ENCODE measurements at places on chromosomes 3 and 15. TPM values are rescaled to one million over a fixed set of nuclear protein-coding genes. Genes with fewer than 3 reads are reported as not detected.

TMEM45A gene
- 0.11 TPM for total RNA-seq

RNU5B-1 gene
- 18.9 TPM for total RNA-seq

DLL4 gene
- not detected for total RNA-seq

WDR76 gene
- 12.4 TPM for total RNA-seq

KBTBD8 gene
- 14.6 TPM for total RNA-seq

CLDN16 gene
- total RNA-seq: not detected

PCNP gene
- 166 TPM for total RNA-seq

CYP11A1 gene
- 0.58 TPM for total RNA-seq

NPTN gene
- 42.6 TPM for total RNA-seq

- H3K27me3 ChIP-seq: no peaks in the 10 kb centered on the region
- no peak for DNase-seq
- H3K4me3 ChIP-seq: no peak overlapping the region
- no peaks in the 10 kb centered on the region for H3K36me3 ChIP-seq
- no peak overlapping the region for H3K27ac ChIP-seq
These were observed 29.2 kb downstream of the SLC6A11 start for GRCh38 chr3:10845001-10845761.

- H3K4me1 ChIP-seq: no peaks in the 10 kb centered on the region
- H3K27ac ChIP-seq: no peak overlapping the region
- DNase-seq: no peak
- H3K27me3 ChIP-seq: no peaks in the 10 kb centered on the region
- no peaks in the 10 kb centered on the region for H3K36me3 ChIP-seq
- no peak overlapping the region for H3K4me3 ChIP-seq
These were observed 124.0 kb upstream of the PLXNA1 start for GRCh38 chr3:126858887-126859286.

DNA sequence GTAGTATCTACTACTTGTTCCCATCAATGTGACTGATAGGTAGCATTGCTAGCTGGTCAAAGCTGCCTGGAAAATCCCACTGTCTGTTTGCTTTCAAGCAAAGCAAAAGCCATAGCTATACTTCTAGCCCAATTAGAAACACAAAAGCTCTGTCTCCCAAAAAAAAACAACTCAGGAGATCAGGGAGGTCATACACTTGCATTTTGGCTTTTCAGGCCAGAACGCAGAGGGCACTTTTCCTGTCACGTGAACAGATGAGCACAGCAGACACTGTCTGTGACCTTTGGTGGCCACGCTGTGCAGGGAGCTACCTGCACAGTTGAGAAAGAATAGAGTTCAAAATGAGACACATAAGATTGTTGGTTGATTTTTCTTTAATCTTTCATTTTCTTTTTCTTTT lies 441.7 kb upstream of the PDZRN3 start:
- no peaks in the 10 kb centered on the region for H3K27me3 ChIP-seq
- no peaks in the 10 kb centered on the region for H3K36me3 ChIP-seq
- H3K27ac ChIP-seq: no peak overlapping the region
- H3K4me3 ChIP-seq: no peak overlapping the region

DNA sequence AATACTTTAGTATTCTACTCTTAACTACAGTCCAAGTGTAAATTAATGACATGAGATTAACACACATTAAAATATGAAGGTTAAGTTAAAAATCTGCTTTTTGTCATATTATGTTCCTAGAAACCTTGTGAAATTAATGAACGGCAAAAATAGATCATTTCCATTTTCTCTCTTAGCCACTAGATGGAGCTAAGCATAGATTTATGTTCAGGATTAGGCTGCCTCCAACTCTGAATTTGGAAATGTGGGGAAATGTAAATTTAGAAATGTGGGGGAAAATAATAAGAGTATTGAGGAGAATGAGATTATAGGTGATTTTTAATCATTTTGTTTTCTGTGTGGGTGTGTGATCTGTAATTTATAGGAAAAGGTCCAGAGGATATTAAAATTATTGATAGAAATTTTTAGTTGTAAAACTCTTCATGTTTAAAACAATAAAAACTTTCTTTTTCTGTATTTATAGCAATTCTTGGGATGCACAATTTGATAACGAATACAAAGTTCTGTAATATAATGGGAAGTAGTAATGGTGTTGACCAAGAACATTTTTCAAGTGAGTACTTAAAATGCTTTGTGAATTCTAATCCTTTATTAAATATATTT lies 59.2 kb downstream of the TMOD3 start:
- DNase-seq: no peak
- no peak overlapping the region for H3K4me3 ChIP-seq
- H3K36me3 ChIP-seq: peaks cover 12% of the 10 kb centered on the region
- H3K4me1 ChIP-seq: no peaks in the 10 kb centered on the region

DNA sequence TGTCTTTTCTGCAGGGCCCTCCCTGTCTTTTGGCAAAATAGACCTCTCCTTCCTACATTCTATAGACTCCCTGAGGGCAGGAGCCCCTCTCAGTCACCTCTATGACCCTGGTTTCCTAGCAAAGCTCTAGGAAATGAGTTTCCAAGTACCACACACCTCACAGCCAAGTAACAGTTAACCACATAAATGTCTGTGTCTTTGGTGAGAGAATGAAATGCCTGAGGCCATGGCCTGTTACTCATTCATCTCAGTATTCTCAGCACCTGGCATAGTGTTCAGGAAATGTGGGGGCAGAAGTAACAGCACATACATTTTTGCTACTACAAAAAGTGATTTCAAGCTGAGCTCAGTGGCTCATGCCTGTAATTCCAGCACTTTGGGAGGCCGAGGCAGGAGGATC lies 21.0 kb downstream of the RFT1 start:
- DNase-seq: no peak
- H3K27me3 ChIP-seq: no peaks in the 10 kb centered on the region
- no peaks in the 10 kb centered on the region for H3K4me1 ChIP-seq
- peak overlapping the region; percentile 14 for H3K27ac ChIP-seq
- peaks cover 8% of the 10 kb centered on the region for H3K36me3 ChIP-seq

GRCh38 chr15:99408236-99409096 lies 157.2 kb downstream of the LRRC28 start:
- H3K4me3 ChIP-seq: no peak overlapping the region
- H3K27ac ChIP-seq: no peak overlapping the region
- no peaks in the 10 kb centered on the region for H3K27me3 ChIP-seq
- DNase-seq: no peak
- H3K36me3 ChIP-seq: no peaks in the 10 kb centered on the region
- H3K4me1 ChIP-seq: peaks cover 17% of the 10 kb centered on the region

DNA sequence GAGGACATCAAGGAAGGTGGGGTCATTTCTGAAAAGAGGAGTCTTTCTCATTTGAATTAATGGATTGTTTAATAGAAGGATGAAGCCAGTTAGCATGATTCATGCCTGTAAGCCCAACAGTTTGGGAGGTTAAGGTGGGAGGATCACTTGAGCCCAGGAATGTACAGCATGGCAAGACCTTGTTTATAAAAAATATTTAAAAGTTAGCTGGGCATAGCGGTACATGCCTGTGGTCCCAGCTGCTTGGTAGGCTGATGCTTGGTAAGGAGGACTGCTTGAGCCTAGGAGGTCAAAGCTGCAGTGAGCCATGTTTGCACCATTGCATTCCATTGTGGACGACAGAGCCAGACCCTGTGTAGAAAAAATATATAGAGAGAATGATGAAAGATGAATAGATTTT lies 165.5 kb downstream of the ALCAM start:
- DNase-seq: no peak
- no peak overlapping the region for H3K27ac ChIP-seq
- H3K4me1 ChIP-seq: no peaks in the 10 kb centered on the region
- H3K36me3 ChIP-seq: no peaks in the 10 kb centered on the region
- H3K4me3 ChIP-seq: no peak overlapping the region

DNA sequence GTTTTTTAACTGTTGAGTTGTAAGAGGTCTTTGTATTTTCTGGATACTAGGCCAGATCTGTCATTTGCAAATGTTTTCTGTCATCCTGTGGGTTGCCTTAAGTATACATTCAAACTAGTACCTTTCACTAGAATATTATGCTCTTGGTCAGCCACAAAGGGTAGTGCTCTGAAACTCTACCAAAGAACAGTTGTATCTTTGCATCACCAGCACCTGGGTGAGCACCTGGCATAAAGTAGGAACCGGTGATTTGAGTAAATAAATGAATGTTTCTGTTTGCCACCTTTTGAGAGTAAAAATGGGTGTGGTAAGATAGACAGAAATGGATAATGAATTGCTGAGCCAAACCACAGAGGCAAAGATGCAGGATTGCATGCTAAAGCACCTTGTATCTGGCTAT lies 98.7 kb downstream of the SLCO3A1 start:
- H3K27ac ChIP-seq: no peak overlapping the region
- H3K27me3 ChIP-seq: no peaks in the 10 kb centered on the region
- no peak for DNase-seq
- H3K36me3 ChIP-seq: no peaks in the 10 kb centered on the region
- peaks cover 16% of the 10 kb centered on the region for H3K4me1 ChIP-seq
- H3K4me3 ChIP-seq: no peak overlapping the region

DNA sequence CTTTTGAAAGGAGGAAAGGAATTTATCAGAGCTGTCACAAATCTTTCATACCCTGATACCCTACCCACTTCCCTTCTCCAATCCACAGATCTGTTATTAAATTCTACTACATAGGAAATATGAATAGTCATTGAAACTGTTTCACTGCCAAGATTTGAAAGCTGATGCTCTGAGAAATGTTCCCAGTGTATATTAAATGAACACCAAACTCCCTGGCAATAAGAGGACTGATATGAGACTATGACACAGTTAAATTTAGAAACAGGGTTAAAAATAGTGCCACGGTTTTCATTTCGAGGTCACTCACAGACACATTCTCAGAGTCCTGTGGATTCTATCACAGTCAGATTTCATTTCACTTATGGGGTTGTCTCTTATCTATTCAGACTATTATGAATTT lies 27.2 kb upstream of the GBE1 start:
- no peaks in the 10 kb centered on the region for H3K27me3 ChIP-seq
- no peak overlapping the region for H3K27ac ChIP-seq
- DNase-seq: no peak
- H3K36me3 ChIP-seq: no peaks in the 10 kb centered on the region
- H3K4me1 ChIP-seq: no peaks in the 10 kb centered on the region

GRCh38 chr3:61570813-61571212 lies 9.4 kb downstream of the PTPRG start:
- H3K4me3 ChIP-seq: no peak overlapping the region
- no peaks in the 10 kb centered on the region for H3K27me3 ChIP-seq
- no peaks in the 10 kb centered on the region for H3K4me1 ChIP-seq
- no peak for DNase-seq

DNA sequence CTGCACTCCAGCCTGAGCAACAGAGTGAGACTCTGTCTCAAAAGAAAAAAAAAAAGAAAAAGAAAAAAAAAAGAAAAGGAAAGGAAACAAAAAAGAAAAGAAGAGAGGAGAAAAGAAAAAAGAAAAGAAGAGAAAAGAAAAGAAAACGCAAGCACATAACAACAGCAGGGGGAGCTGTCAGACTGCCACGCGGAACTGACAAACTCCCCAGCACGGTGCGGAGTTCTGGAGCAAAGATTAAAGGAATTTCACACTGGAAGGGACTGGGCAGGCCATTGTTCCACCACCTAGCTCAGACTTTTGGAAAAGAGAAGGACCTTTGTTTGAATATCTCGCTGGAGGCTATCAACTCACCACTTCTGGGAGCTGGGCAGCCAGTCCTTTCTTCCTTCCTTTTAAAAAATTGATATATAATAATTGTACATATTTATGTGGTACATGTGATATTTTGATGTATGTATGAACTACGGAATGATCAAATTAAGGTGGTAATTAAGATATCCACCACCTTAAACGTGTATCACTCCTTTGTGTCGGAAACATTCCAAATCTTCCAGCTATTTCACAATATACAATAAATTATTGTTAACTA lies 40.5 kb downstream of the DPPA2 start:
- H3K4me3 ChIP-seq: no peak overlapping the region
- H3K27ac ChIP-seq: no peak overlapping the region
- no peak for DNase-seq
- H3K36me3 ChIP-seq: no peaks in the 10 kb centered on the region
- H3K4me1 ChIP-seq: no peaks in the 10 kb centered on the region

- no peaks in the 10 kb centered on the region for H3K4me1 ChIP-seq
- H3K4me3 ChIP-seq: no peak overlapping the region
- H3K36me3 ChIP-seq: no peaks in the 10 kb centered on the region
- no peak for DNase-seq
- no peak overlapping the region for H3K27ac ChIP-seq
- no peaks in the 10 kb centered on the region for H3K27me3 ChIP-seq
These were observed 45.8 kb upstream of the SEC13 start for GRCh38 chr3:10366651-10367101.

GRCh38 chr15:57640930-57641682 lies 49.4 kb downstream of the MYZAP start:
- no peak overlapping the region for H3K4me3 ChIP-seq
- H3K36me3 ChIP-seq: no peaks in the 10 kb centered on the region

- no peak for DNase-seq
- no peak overlapping the region for H3K4me3 ChIP-seq
- no peak overlapping the region for H3K27ac ChIP-seq
- H3K4me1 ChIP-seq: no peaks in the 10 kb centered on the region
- H3K36me3 ChIP-seq: no peaks in the 10 kb centered on the region
These were observed 426.1 kb upstream of the THBS1 start for GRCh38 chr15:39154776-39155175.

GRCh38 chr3:146524961-146525360 lies 19.4 kb downstream of the PLSCR1 start:
- no peaks in the 10 kb centered on the region for H3K27me3 ChIP-seq
- no peak for DNase-seq
- H3K4me3 ChIP-seq: no peak overlapping the region
- no peak overlapping the region for H3K27ac ChIP-seq

DNA sequence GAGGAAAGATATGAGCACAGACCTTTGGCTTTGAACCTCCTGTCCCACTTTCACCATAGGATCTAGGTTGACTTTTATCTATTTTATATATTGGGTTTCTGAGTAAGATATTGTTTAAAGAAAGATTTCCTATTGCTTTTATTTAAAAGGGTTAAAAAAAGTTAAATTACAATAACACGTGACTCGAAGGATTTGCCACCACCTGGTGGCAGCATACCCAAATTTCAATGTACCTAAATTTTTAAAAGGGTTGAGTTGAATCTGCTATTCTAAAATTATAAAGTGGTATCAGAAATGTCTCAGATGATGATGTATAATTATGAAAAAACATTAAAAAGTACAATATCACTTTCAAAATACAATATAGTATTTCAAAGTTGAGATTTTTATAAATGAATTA lies 368.4 kb downstream of the MECOM start:
- H3K27ac ChIP-seq: no peak overlapping the region
- no peaks in the 10 kb centered on the region for H3K36me3 ChIP-seq
- H3K4me3 ChIP-seq: no peak overlapping the region
- no peaks in the 10 kb centered on the region for H3K27me3 ChIP-seq
- DNase-seq: no peak

- no peak overlapping the region for H3K27ac ChIP-seq
- no peak overlapping the region for H3K4me3 ChIP-seq
- DNase-seq: no peak
- H3K27me3 ChIP-seq: no peaks in the 10 kb centered on the region
- H3K36me3 ChIP-seq: no peaks in the 10 kb centered on the region
These were observed 213.0 kb downstream of the PDCD6IP start for GRCh38 chr3:34011171-34012101.

DNA sequence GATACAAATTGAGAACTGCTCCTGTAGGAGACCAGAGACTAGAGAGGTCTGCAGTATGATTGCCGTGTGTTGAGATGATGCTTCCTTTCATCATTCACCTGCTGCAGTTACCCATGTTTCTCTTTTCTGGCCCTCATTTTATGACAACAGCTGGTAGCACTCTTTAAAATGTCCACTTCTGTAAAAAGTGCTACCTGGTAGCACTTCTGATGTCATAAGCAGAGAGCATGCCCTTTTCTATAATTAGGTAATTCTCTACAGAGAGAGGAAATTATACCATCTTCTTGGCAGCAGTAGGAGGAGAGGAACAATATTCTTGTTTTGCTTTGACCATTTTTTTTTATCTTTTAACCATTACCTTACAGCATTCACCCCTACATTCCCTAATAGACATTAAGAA lies 123.8 kb downstream of the PPM1L start:
- H3K4me3 ChIP-seq: no peak overlapping the region
- H3K36me3 ChIP-seq: no peaks in the 10 kb centered on the region
- H3K27ac ChIP-seq: no peak overlapping the region
- no peaks in the 10 kb centered on the region for H3K27me3 ChIP-seq

All from naive thymus-derived CD4-positive, alpha-beta T cell (primary cell).